HFFc6 (cell line): ENCODE measurements at places on chromosomes 12 and 14.

- peaks cover 12% of the 10 kb centered on the region for H3K27me3 ChIP-seq
- no peak for DNase-seq
- H3K36me3 ChIP-seq: peaks cover 12% of the 10 kb centered on the region
- no peak overlapping the region for H3K4me3 ChIP-seq
- no peaks in the 10 kb centered on the region for H3K4me1 ChIP-seq
Observed at GRCh38 chr14:102937331-102938175, 15.1 kb downstream of the AMN start.

- DNase-seq: no peak
- H3K27ac ChIP-seq: no peak overlapping the region
- no peaks in the 10 kb centered on the region for H3K27me3 ChIP-seq
- H3K4me1 ChIP-seq: peaks cover 45% of the 10 kb centered on the region
- H3K36me3 ChIP-seq: no peaks in the 10 kb centered on the region
Observed at GRCh38 chr12:91982946-91983345, 162.7 kb downstream of the BTG1 start.

GRCh38 chr12:91576432-91576831 is 393.8 kb upstream of the DCN start:
- H3K4me1 ChIP-seq: peaks cover 16% of the 10 kb centered on the region
- no peaks in the 10 kb centered on the region for H3K36me3 ChIP-seq
- no peak overlapping the region for H3K4me3 ChIP-seq
- no peak overlapping the region for H3K27ac ChIP-seq
- H3K27me3 ChIP-seq: no peaks in the 10 kb centered on the region

GRCh38 chr12:53217051-53217930 is 10.2 kb upstream of the ITGB7 start:
- DNase-seq: no peak
- peaks cover 82% of the 10 kb centered on the region for H3K4me1 ChIP-seq
- peak overlapping the region; percentile 89 for H3K27ac ChIP-seq
- H3K27me3 ChIP-seq: peaks cover 8% of the 10 kb centered on the region

- H3K27ac ChIP-seq: no peak overlapping the region
- no peak for DNase-seq
- H3K4me3 ChIP-seq: no peak overlapping the region
- no peaks in the 10 kb centered on the region for H3K36me3 ChIP-seq
- H3K27me3 ChIP-seq: no peaks in the 10 kb centered on the region
Observed at GRCh38 chr12:128336204-128337070, 69.5 kb downstream of the TMEM132C start.

- H3K36me3 ChIP-seq: no peaks in the 10 kb centered on the region
- H3K4me3 ChIP-seq: no peak overlapping the region
- H3K27me3 ChIP-seq: peaks cover 31% of the 10 kb centered on the region
- no peak overlapping the region for H3K27ac ChIP-seq
Observed at GRCh38 chr12:49304161-49304560, 9.2 kb downstream of the PRPH start.

GRCh38 chr12:95198914-95199313 is 18.4 kb downstream of the FGD6 start:
- H3K27me3 ChIP-seq: no peaks in the 10 kb centered on the region
- peaks cover 36% of the 10 kb centered on the region for H3K4me1 ChIP-seq
- no peak overlapping the region for H3K27ac ChIP-seq
- no peak for DNase-seq
- H3K36me3 ChIP-seq: peaks cover 9% of the 10 kb centered on the region; the same call in 1 of the 2 replicates

- DNase-seq: peak; percentile 67
- H3K27ac ChIP-seq: no peak overlapping the region
- H3K27me3 ChIP-seq: peaks cover 7% of the 10 kb centered on the region; the same call in 1 of the 2 replicates
- peaks cover 6% of the 10 kb centered on the region for H3K4me1 ChIP-seq
- H3K36me3 ChIP-seq: peaks cover 16% of the 10 kb centered on the region
Observed at GRCh38 chr14:23327947-23328744, 6.9 kb downstream of the PABPN1 start.

GRCh38 chr14:72518809-72519377 is 375.0 kb downstream of the DPF3 start:
- peaks cover 14% of the 10 kb centered on the region for H3K36me3 ChIP-seq
- DNase-seq: no peak
- H3K27me3 ChIP-seq: no peaks in the 10 kb centered on the region

- H3K27ac ChIP-seq: no peak overlapping the region
- no peak for DNase-seq
- peaks cover 17% of the 10 kb centered on the region for H3K4me1 ChIP-seq
- H3K4me3 ChIP-seq: no peak overlapping the region
Observed at GRCh38 chr14:89485264-89485663, 68.2 kb upstream of the FOXN3 start.

- H3K27me3 ChIP-seq: peaks cover 15% of the 10 kb centered on the region
- H3K4me1 ChIP-seq: peaks cover 13% of the 10 kb centered on the region
- DNase-seq: no peak
- peaks cover 14% of the 10 kb centered on the region for H3K36me3 ChIP-seq
Observed at GRCh38 chr14:104721505-104722431, 2.3 kb upstream of the ADSS1 start.

- no peak overlapping the region for H3K4me3 ChIP-seq
- no peak for DNase-seq
- H3K36me3 ChIP-seq: peaks cover 7% of the 10 kb centered on the region; the same call in 1 of the 2 replicates
- H3K27ac ChIP-seq: no peak overlapping the region
- H3K27me3 ChIP-seq: no peaks in the 10 kb centered on the region
- peaks cover 9% of the 10 kb centered on the region for H3K4me1 ChIP-seq
Observed at GRCh38 chr12:116420227-116420880, 138.8 kb upstream of the MAP1LC3B2 start.

GRCh38 chr12:32266756-32267155 is 132.6 kb upstream of the FGD4 start:
- no peak overlapping the region for H3K4me3 ChIP-seq
- no peaks in the 10 kb centered on the region for H3K36me3 ChIP-seq

- peaks cover 6% of the 10 kb centered on the region; the same call in 1 of the 2 replicates for H3K36me3 ChIP-seq
- peaks cover 2% of the 10 kb centered on the region; the same call in 1 of the 2 replicates for H3K27me3 ChIP-seq
- peaks cover 55% of the 10 kb centered on the region for H3K4me1 ChIP-seq
Observed at GRCh38 chr12:105671720-105672119, 341.2 kb downstream of the C12orf75 start.

DNA sequence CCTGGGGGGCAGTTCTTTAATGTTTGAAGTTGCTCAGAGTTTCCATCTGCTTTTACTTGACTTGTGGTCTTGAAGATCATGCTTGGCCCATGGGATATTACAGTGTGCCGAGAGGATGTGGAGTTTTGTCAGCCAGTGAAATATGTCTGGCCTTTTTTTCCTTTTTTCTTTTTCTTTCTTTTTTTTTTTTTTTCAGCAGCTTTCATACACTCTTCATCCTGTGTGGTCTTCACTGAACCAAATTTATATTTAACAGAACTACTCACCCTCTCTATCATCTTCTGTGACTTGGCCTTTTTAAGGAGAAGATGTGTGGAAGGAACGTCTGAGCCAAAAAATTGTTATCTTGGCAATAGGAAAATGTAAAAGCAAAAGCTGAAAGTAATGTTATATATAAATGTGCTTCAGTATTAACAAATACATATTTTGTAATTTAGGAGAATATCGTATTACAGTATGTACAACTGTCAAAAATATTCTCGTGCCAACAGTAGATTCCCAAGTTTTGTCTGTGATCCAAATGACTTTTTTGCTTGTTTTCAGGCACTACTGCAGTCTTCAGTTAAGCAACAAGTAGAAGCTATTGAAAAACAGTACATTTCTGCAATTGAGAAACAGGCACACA is 200.6 kb downstream of the CCDC91 start:
- peak overlapping the region; percentile 67 for H3K27ac ChIP-seq
- H3K36me3 ChIP-seq: 0 out of 2 replicates have a peak, but pooled peaks cover 5% of the 10 kb centered on the region
- peak overlapping the region; percentile 37 for H3K4me3 ChIP-seq
- no peaks in the 10 kb centered on the region for H3K27me3 ChIP-seq
- DNase-seq: no peak

DNA sequence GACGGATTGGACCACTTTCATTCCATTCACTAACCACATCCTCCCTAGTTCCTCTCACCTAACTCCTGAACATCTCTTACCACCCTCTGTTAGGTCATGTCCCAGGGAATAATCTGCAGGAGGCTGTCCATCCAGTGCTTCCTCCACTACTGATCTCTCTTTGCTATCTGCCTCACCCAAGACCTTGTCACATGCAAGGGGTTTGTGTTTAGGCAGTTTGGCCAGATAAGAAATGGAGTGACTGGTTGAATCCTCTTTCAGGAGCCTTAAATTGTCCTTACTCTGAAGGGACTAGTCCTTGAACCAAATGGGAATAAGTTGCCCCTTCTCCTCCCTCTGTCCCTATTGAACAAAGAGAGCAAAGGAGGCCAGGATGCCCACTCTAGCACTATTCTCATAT is 249.2 kb upstream of the BTG1 start:
- no peak overlapping the region for H3K27ac ChIP-seq
- H3K4me3 ChIP-seq: no peak overlapping the region
- peaks cover 22% of the 10 kb centered on the region for H3K36me3 ChIP-seq
- peaks cover 18% of the 10 kb centered on the region for H3K4me1 ChIP-seq
- DNase-seq: no peak
- peaks cover 4% of the 10 kb centered on the region; the same call in 1 of the 2 replicates for H3K27me3 ChIP-seq

DNA sequence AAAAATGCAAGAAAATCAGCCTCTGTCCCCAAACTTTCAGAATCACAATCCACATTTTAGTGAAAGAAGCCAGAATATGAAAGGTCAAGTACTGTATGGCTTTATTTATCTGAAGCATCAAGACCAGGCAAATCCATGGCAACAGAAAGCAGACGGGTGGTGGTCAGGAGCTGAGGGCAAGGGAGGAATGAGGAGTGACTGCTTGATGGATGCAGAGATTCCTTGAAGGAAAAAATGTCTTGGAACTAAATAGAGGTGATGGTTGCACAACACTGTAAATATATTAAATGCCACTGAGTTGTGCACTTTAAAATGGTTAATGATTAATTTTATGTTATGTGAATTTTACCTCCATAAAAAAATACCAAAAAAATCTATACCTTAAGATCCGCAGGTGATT is 165.1 kb downstream of the GXYLT1 start:
- no peaks in the 10 kb centered on the region for H3K4me1 ChIP-seq
- H3K36me3 ChIP-seq: no peaks in the 10 kb centered on the region; the same call in 1 of the 2 replicates
- no peak overlapping the region for H3K27ac ChIP-seq
- no peaks in the 10 kb centered on the region for H3K27me3 ChIP-seq

DNA sequence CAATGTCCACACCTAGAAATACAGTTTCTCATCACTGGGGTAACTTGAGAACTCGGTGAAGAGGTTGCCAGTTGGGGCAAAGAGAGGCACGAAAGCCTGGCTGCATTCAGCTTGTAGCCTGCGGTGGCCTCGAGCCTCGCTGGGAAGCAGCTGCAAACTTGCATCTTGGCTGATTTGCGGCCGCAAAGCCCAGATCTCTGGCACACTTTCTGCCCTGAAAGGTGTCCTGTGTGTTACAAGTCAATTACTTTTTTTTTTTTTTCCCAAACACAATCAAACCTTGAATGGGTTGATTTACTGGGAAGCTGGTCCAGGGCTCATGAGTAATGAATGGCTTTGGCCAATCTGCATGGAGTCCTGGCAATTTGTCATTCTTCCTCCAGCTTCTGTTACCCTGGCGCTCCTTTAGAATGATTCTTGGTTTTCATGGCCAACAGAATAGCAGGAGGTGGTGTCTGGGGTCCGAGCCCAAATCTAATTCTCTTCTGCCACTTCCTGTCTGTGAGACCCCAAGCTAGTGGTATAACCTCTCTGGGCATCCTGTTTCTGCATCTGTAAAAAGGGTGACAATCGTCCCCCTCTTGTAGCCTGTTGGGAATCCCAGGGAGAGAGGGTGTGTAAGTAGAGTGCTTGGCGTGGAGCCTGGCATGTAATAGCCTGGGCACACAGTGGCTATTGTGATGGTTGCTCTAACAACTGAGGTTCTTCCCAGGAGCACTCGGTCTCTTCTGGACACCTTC is 6.7 kb downstream of the BCL7A start:
- H3K4me3 ChIP-seq: no peak overlapping the region
- no peak overlapping the region for H3K27ac ChIP-seq
- peaks cover 4% of the 10 kb centered on the region for H3K4me1 ChIP-seq
- no peaks in the 10 kb centered on the region for H3K36me3 ChIP-seq

DNA sequence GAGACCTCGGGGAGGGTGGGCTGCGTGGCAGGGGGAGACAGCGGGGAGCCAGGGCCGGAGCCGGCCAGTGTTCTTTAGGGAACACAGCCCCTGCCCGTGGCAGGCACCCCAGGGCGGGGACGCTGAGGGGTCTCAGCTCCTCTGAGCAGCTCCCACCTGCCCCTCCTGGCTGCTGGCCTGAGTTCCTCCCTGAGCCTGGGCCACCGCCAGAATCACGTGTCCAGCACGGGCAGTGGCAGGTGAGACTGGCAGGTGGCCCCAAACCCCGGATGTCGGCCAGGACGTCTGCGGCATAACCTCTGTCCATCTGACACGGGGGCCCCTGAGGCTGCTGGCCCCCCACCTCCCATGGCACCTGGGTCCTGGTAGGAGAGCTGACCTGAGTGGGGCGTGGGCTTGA is 25.1 kb downstream of the NOC4L start:
- H3K4me3 ChIP-seq: no peak overlapping the region
- H3K27ac ChIP-seq: no peak overlapping the region
- no peak for DNase-seq
- peaks cover 10% of the 10 kb centered on the region for H3K4me1 ChIP-seq

DNA sequence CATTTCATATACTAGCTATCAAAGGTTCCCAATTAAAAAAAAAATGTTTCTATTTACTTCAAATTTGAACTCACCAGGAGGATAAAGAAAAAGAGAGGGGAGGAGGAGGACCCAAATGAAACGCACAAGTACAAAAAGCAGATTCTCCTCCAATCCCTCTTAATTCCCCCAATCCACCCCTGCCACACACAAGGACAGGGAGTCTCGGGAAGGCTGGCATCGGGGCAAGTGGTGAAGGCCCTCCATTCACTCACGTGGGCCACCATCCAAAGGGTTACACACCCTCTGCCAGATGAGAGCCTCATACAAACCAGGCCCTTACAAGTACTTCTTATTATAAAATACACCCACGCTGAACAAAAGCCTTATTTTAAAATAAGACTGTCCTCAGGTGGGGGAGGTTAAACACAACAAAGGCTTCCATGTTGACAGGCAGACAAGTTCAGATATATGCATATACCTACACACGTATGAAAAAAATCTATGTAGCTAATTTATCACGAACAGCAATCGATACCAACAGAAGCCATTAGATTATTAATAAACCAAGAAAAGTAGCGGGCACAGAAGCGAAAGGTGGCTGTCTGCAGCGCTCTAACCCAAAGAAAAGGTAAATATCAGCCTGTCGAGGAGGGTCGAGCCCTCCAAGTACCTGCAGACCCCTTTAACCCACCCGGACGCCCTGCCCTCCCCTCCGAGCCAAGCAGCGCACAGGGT is 1.5 kb downstream of the ATP2B1 start:
- no peaks in the 10 kb centered on the region for H3K27me3 ChIP-seq
- no peak for DNase-seq

GRCh38 chr14:50828721-50829488 is 2.1 kb downstream of the NIN start:
- no peak overlapping the region for H3K27ac ChIP-seq
- H3K4me1 ChIP-seq: peaks cover 46% of the 10 kb centered on the region
- no peak for DNase-seq
- H3K4me3 ChIP-seq: peak overlapping the region; percentile 90

GRCh38 chr12:38911611-38912010 is 6.2 kb upstream of the CPNE8 start:
- DNase-seq: no peak
- H3K27me3 ChIP-seq: no peaks in the 10 kb centered on the region
- no peak overlapping the region for H3K27ac ChIP-seq
- H3K4me1 ChIP-seq: no peaks in the 10 kb centered on the region
- no peaks in the 10 kb centered on the region for H3K36me3 ChIP-seq
- no peak overlapping the region for H3K4me3 ChIP-seq

- H3K36me3 ChIP-seq: peaks cover 8% of the 10 kb centered on the region
- peaks cover 40% of the 10 kb centered on the region for H3K4me1 ChIP-seq
- DNase-seq: no peak
Observed at GRCh38 chr12:12210983-12211382, 55.9 kb downstream of the LRP6 start.

- H3K27me3 ChIP-seq: peaks cover 7% of the 10 kb centered on the region
- no peak overlapping the region for H3K27ac ChIP-seq
- H3K36me3 ChIP-seq: no peaks in the 10 kb centered on the region
- no peaks in the 10 kb centered on the region for H3K4me1 ChIP-seq
- DNase-seq: no peak
Observed at GRCh38 chr12:125202421-125202820, 137.2 kb downstream of the AACS start.
